ENCODE measurements at places on chromosomes 12 and 14. TPM values are rescaled to one million over a fixed set of nuclear protein-coding genes. Genes with fewer than 3 reads are reported as not detected.

DNA sequence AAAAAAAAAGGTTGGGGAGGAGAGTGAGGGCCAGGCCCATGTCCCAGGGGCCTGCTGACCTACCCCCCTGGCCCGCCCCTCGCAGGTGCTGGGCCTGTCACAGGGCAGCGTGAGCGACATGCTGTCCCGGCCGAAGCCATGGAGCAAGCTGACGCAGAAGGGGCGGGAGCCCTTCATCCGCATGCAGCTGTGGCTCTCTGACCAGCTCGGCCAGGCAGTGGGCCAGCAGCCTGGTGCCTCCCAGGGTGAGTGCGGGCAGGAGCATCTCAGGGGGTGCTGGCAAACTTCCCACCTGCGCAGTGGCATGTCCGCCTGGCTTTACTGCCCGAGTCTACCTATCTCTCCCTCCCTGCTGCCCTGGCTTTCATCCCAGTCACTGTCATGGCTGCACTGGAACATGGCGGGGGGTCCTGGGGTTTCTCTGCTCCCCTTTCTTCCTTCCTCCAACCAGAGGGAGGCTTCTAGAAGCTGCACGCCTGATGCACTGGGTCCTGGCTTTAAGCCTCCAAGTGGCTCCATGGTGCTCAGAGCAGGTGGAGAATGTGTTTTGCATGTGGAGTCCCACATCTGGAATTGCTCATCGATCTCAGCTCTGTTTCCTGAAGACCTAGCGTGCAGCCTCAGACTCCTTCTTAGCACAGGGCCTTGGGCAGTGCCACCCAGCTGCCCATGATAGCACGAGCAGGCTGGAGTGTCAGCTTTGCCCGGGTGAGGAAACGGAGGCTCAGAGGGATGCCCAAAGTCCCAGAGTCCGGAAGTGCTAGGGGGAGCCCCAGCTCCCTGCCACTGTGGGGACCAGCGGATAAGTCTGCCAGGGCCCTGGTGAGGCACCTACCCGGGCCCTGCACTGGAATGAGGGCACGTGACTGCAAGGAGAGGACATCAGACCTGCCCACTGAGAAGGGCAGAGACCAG is 46.3 kb downstream of the PHETA1 start:
- no peak for DNase-seq

DNA sequence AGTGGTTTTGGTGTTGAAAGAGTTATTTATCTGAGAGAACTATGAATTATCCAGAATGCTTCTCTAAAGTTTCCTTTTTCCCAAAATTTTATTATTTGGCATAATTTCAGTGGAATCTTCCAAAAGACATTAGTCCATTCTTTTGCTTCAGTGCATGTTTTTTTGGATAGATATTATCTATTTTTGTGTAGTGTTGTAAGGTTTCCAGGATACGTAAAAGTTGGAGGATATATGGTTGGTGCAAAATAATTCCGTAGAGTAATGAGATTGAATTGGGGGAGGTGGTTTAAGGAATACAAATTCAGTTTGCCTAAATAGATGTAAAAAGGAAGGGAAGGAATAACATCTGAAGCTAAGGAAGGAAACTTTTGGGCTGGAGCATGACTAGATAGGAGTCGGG is 186.6 kb downstream of the RGS6 start:
- no peak for DNase-seq

DNA sequence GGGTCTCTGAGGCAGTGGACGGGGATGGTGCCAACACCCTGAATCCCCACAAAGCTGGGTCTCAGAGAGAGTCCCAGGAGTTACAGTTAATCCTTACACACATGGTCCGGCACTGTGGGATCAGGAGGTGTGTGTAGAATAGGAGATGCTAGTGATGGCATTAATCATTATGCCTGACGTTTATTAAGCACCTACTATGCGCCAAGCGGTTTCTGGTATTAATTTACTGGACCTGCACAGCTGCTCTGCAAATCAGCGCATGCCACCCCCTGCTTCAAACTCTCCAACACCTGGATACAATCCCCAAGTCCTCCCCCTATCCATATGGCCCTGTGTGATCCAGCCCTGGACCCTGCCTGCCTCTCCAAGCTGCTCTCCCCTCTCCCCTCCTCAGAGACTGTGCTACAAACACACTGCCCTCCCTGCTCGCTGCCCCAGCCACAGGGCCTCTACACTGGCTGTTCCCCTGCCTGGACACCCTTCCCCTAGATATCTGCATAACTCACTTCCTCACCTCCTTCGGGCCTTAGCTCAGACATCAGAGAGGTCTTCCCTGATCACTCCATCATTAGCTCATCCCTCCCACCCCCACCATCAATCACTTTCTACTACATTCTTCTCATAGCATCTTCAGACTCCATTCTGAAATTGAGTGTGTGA is 86.0 kb downstream of the RFLNA start:
- DNase-seq = no peak

- no peak for DNase-seq
These were observed 12.3 kb downstream of the TMEM117 start for GRCh38 chr12:43848226-43848507.

- DNase-seq = no peak
These were observed 233.3 kb upstream of the SSTR1 start for GRCh38 chr14:37974421-37974820.

- peak; percentile 5 for DNase-seq
These were observed 249.5 kb downstream of the APAF1 start for GRCh38 chr12:98894412-98895085.

DNA sequence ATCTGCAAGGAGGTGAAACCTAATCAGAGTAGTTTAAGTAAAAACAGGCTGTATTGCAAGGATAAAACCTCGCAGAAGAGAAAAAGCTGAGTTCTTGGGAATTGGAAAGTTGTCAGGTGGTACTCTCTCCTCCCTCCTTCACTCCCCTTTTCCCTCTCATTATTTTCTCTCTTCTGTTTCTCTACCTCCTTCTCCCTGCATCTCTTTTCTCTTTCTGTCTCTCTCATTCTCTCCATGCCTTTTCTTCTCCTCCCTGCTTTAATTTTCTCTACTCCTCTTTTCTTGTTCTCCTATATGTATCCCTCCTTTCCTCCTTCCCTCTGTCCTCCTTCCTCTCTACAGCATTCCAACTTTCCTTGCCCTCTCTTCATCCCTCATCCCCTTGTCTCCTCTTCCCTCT is 14.2 kb upstream of the PPP1R12A start:
- DNase-seq = no peak

GRCh38 chr14:99605299-99605961 is 1.4 kb upstream of the CCDC85C start:
- DNase-seq = peak; percentile 71

GRCh38 chr12:40325349-40325960 is 100.7 kb downstream of the LRRK2 start:
- DNase-seq = peak; percentile 2

- DNase-seq = no peak
These were observed 5.1 kb downstream of the ARHGDIB start for GRCh38 chr12:14956024-14956891.

GRCh38 chr12:90970471-90970870 is 15.5 kb upstream of the CCER1 start:
- DNase-seq = no peak

GRCh38 chr12:49230805-49231194 is 34.1 kb upstream of the TUBA1C start:
- no peak for DNase-seq

GRCh38 chr12:23197266-23197665 is 572.3 kb downstream of the ETNK1 start:
- no peak for DNase-seq

- DNase-seq = no peak
These were observed 10.8 kb downstream of the ALDH2 start for GRCh38 chr12:111777345-111778045.

- DNase-seq = peak; percentile 36
These were observed 11.1 kb downstream of the AEBP2 start for GRCh38 chr12:19450362-19450761.

- no peak for DNase-seq
These were observed 26.5 kb downstream of the WDHD1 start for GRCh38 chr14:55000381-55000780.

DNA sequence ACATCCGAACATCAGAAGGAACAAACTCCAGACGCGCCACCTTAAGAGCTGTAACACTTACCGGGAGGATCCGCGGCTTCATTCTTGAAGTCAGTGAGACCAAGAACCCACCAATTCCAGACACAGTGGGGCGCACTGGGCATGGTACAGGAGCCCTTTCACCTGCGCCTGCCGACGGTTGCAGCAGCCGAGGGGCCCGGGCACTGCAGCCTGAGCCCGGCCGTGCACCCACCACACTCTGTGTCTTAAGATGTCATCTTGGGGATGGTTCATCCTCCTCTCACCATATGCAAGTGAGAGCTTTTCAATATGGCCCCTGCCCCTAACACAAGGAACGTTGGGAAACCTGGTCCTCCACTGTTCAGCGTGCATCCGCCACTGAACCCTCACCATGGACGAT is 288.3 kb downstream of the TTC8 start:
- DNase-seq = no peak

- DNase-seq = no peak
These were observed 26.9 kb downstream of the FIGNL2 start for GRCh38 chr12:51821440-51822260.

DNA sequence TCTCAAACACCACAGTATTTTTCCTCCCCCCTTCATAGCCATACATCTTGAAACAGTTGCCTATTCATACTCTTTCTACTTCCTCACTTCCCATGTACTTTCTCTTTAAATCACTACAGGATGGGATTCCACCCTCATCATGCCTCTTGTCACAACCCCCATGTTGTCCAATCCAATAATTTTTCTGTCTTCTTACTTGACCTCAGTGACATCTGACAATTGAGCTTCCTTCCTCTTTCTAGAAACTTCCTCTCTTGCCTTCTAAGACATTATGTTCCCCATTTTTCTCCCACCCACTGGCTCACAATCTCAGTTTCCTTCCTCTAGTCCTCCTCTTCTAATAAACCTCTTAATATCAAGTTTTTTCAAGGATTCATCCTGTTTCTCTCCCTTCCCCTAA is 5.3 kb downstream of the C2CD5 start:
- DNase-seq = no peak

RERGL gene
- not detected for total RNA-seq

FAIM2 gene
- 0.06 TPM for total RNA-seq

KCNH3 gene
- total RNA-seq = 0.86 TPM

CELA1 gene
- total RNA-seq = not detected

RPGRIP1 gene
- total RNA-seq = not detected

OR5AU1 gene
- not detected for total RNA-seq

GATC gene
- total RNA-seq = 19.3 TPM

IGF1 gene
- 1.4 TPM for total RNA-seq

SERPINA6 gene
- not detected for total RNA-seq

RNF31 gene
- total RNA-seq = 81.0 TPM
